Kidney (tissue), 22 donors: ENCODE measurements at places on chromosomes 6 and 20. TPM values are rescaled to one million over a fixed set of nuclear protein-coding genes. Genes with fewer than 3 reads are reported as not detected.

Gene DPPA5
- not detected for polyA plus RNA-seq

Gene TNNC2
- 1.9 TPM for polyA plus RNA-seq

Gene PKHD1
- polyA plus RNA-seq = 6.0 TPM

Gene KCNK16
- not detected for polyA plus RNA-seq

Gene TOMM6
- 479 TPM for polyA plus RNA-seq

Gene SLC22A1
- 1.4 TPM for polyA plus RNA-seq

Gene APCDD1L
- polyA plus RNA-seq = 4.5 TPM

Gene ULBP2
- polyA plus RNA-seq = 2.5 TPM

Gene CFB
- 154 TPM for polyA plus RNA-seq

Gene CFAP206
- 2.6 TPM for polyA plus RNA-seq

Gene CD24
- polyA plus RNA-seq = 980 TPM

Gene TFAP2C
- polyA plus RNA-seq = 0.65 TPM

Gene BMP2
- polyA plus RNA-seq = 3.3 TPM

Gene EPB41L1
- polyA plus RNA-seq = 53.2 TPM

Gene OTOR
- not detected for polyA plus RNA-seq

Gene CHRNA4
- polyA plus RNA-seq = 0.67 TPM
